ENCODE measurements at places on chromosomes 12 and 14. TPM values are rescaled to one million over a fixed set of nuclear protein-coding genes. Genes with fewer than 3 reads are reported as not detected.

- H3K4me3 ChIP-seq: no peak overlapping the region
- DNase-seq: no peak
- peaks cover 11% of the 10 kb centered on the region for H3K4me1 ChIP-seq
- no peaks in the 10 kb centered on the region for H3K36me3 ChIP-seq
- H3K27ac ChIP-seq: no peak overlapping the region
Measured at GRCh38 chr14:35286707-35287106, 5.5 kb upstream of the PSMA6 start.

GRCh38 chr12:70459786-70460185, 93.7 kb downstream of the KCNMB4 start:
- H3K36me3 ChIP-seq: no peaks in the 10 kb centered on the region
- no peaks in the 10 kb centered on the region for H3K4me1 ChIP-seq
- no peaks in the 10 kb centered on the region for H3K27me3 ChIP-seq
- no peak overlapping the region for H3K27ac ChIP-seq
- DNase-seq: no peak

DNA sequence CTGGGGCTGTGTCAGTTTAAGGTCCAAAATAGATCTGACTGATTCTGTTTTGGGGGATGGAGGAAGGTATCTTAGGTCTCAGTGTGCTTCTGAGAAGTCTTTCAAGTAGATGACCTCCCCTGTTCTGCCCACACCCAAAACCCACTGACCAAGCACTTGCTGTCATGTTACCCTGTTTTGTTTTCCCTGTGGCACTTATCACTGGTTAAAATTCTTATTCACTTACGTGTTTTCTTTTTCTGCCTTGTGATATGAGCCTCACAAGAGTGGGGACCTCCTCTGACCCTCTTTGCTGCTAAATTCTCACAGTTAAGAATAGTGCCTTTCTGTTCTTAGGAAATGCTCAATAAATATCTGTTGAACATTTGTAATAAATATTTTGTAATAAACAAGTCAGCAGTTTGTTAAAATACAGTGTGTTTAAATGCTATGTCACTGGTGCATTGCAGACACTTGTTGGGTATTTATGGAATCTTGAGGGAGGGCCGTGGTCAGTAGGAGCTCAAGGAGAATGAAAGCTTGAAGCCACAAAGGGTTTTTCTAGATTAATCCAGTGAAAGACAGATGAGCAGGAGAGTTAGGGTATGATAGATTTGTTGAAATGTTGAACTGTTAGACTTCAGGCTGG, 20.9 kb downstream of the PLEKHA5 start:
- H3K36me3 ChIP-seq: no peaks in the 10 kb centered on the region
- no peak for DNase-seq
- no peaks in the 10 kb centered on the region for H3K4me1 ChIP-seq
- H3K4me3 ChIP-seq: no peak overlapping the region

DNA sequence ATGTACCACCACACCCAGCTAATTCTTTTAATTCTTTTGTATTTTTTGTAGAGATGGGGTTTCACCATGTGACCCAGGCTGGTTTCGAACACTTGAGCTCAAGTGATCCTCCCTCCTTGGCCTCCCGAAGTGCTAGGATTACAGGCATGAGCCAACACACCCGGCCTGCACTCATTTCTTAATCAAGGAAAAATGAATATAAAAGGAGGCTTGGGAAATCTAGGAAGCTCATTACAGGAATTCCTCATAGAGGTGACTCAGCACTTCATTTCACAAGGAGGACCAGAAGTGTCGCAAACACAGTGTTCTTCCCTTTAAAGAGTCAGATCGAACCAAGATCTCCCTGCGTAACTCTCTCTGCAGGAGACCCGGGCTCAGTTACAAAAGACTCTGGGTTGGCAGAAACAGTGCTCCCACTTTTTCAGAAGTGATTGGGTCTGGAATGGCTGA, 30.3 kb downstream of the NFKBIA start:
- H3K27ac ChIP-seq: peak overlapping the region; percentile 14
- H3K36me3 ChIP-seq: no peaks in the 10 kb centered on the region
- H3K4me3 ChIP-seq: no peak overlapping the region
- no peaks in the 10 kb centered on the region for H3K27me3 ChIP-seq

- no peaks in the 10 kb centered on the region for H3K27me3 ChIP-seq
- peaks cover 17% of the 10 kb centered on the region for H3K36me3 ChIP-seq
- no peak overlapping the region for H3K27ac ChIP-seq
- no peak overlapping the region for H3K4me3 ChIP-seq
- H3K4me1 ChIP-seq: no peaks in the 10 kb centered on the region
Measured at GRCh38 chr12:123992118-123992825, 19.3 kb downstream of the ZNF664 start.

- peaks cover 8% of the 10 kb centered on the region for H3K4me1 ChIP-seq
- no peaks in the 10 kb centered on the region for H3K27me3 ChIP-seq
- no peaks in the 10 kb centered on the region for H3K36me3 ChIP-seq
- no peak for DNase-seq
- no peak overlapping the region for H3K27ac ChIP-seq
Measured at GRCh38 chr14:24673059-24673458, 39.1 kb upstream of the GZMB start.

- H3K27me3 ChIP-seq: no peaks in the 10 kb centered on the region
- peak overlapping the region; percentile 79 for H3K27ac ChIP-seq
- H3K4me1 ChIP-seq: no peaks in the 10 kb centered on the region
- H3K36me3 ChIP-seq: no peaks in the 10 kb centered on the region
Measured at GRCh38 chr12:116319898-116320621, 42.6 kb upstream of the MED13L start.

DNA sequence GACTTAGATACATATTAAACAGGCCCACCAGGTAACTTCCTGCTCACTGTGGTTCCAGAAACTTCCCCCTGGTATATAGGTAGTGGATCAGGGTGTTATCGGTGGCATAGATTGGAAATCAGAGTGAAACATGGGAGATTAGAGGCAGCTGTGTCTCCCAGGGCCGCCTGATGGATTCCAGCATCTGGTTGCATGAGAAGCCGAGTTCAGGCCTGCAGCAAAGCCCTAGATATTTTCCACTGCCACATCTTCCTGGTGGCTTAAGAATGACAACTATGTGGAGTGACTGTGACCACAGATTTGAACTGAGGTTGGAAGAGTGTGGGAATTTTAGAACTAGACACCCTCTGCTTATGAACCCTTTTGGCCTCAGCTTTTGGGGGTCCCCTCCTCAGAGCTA, 184.8 kb upstream of the NTF3 start:
- H3K4me1 ChIP-seq: no peaks in the 10 kb centered on the region
- no peak overlapping the region for H3K27ac ChIP-seq
- no peaks in the 10 kb centered on the region for H3K36me3 ChIP-seq
- no peaks in the 10 kb centered on the region for H3K27me3 ChIP-seq
- no peak for DNase-seq
- H3K4me3 ChIP-seq: no peak overlapping the region

DNA sequence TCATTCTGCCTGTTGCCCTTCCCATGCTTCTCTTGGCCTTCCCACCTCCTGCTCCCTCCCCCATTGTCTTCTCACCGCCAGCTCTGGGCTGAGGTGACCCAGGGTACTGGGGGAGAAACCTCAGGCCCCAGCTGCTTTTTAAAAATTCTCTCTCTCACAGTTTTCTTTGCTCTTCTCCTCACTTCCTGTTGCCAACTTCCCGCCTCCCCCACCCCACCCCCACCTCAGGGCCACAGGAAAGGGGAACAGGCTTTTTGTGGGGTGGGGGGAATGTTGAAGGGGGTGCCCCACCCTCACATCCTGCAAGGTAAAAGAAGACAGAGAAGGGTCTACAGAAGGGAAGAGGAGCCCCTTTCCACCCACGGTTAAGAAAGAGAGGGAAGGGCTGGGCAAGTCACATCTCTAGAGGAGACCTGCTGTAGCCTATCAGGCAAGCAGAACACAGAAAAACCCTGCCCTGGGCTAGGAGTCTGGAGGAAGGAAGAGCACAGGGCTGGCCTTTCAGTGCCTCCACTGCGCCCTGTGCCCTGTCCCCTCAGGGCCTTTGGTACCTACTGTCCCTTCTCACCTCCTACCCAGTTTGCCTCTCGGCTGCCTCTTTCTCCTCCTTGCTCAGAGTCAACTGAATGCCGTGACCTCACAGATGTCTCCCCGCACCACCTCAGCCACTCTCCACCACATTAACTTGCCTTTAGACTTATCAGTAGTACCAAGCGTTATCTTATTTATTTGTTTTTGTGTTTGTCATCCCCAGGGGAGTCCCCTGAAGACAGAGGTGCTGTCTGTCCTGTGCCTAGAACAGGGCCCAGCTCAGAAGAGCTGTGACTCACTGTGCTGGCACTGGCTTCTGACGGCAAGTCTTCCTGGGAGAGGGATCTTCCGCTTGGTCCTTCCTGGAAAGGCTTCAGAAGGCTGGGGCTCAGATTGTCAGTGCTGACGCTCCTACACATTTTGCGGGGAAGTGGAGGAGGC, 1.7 kb downstream of the ARHGAP9 start:
- peak overlapping the region; percentile 44 for H3K4me3 ChIP-seq
- H3K27me3 ChIP-seq: peaks cover 16% of the 10 kb centered on the region
- H3K27ac ChIP-seq: peak overlapping the region; percentile 39
- DNase-seq: no peak
- peaks cover 18% of the 10 kb centered on the region for H3K4me1 ChIP-seq
- H3K36me3 ChIP-seq: no peaks in the 10 kb centered on the region

GRCh38 chr12:81245907-81246570, 168.2 kb downstream of the ACSS3 start:
- H3K4me1 ChIP-seq: no peaks in the 10 kb centered on the region
- no peaks in the 10 kb centered on the region for H3K27me3 ChIP-seq
- H3K4me3 ChIP-seq: no peak overlapping the region
- H3K36me3 ChIP-seq: no peaks in the 10 kb centered on the region

DNA sequence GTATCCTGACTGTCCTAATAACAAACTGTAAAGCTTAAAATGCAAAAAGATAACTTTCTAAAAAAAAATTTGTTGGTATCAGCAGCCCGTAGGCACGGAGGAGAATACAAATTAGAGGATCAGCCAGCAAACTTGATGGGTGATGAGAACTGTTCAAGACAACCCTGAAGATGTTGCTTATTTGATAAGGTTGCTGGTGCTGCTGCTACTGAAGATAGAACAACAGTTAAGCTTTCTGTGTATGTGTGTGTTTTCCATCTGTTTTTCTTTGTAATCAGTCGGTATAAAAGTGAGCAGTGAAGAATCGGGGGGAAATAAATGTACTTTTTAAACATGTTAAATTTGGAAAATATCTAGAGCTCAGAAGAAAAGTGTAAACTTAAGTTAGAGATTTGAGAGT, 67.4 kb upstream of the POC1B start:
- H3K27me3 ChIP-seq: no peaks in the 10 kb centered on the region
- H3K4me3 ChIP-seq: no peak overlapping the region
- H3K27ac ChIP-seq: no peak overlapping the region
- H3K36me3 ChIP-seq: no peaks in the 10 kb centered on the region
- DNase-seq: no peak

DNA sequence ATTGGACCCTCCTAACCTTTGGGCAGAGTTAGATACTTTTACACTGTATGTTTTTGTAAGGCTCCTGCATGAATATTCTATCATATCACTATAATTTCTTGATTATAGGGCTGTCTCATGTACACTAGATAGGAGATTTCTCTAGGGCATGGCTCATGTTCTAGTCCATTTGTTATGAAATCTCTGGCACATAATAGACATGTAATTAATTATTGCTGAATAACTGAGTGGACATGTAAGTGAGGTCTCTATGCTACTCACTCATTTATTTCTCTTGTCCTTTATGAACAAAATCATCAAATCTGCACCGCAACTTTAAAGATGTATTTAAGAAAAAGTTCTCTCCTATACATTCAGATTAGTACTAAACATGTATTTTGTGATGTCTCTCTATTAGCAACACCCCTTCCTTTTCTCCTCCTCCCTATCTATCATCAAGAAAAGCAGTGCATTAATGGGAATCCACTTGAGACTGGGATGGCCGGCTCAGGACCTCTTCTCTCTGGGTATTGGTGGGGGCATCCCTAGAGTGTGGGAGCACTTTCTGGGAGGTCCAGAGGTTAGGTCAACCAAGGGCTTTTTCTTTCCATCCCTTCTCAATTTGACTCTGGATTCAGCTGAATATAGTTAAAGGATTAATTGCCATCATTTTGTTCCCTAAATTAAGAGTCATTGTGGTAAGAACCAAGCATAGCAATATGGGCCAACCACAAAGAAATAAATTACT, 168.0 kb upstream of the HMGA2 start:
- H3K36me3 ChIP-seq: no peaks in the 10 kb centered on the region
- no peaks in the 10 kb centered on the region for H3K4me1 ChIP-seq
- H3K27me3 ChIP-seq: no peaks in the 10 kb centered on the region
- no peak overlapping the region for H3K27ac ChIP-seq
- no peak for DNase-seq

DNA sequence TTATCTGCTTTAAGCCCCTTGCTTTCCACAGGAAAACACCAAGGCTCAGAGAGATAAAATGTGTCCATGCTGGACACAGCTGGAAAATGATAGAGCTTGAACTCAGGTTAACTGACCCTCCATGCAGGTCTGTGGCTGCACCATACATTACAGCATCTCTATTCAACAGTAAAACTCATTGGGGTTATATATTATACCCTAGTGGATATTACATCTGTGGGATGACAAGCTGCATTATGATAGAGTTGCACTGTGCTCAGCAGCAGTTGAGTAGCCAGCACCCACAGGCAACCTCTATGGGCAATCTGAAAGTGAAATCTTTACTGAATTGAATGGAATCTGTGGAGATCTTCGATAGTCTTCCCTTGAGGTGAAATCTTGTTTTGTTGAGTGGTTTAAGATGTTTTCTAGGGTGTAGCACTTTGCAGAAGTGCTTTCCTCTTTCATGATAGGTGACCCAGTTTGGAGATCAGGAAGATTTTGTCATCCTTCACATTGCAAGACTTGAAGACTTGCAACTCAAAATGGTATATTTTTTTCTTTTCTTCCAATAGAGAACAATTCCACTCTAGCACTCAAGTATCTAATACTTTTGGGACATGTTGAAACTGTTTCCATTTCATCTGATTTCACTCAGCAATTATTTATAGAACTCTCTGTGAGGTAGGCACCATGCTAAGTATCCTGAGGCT, 389.2 kb downstream of the RAD51B start:
- peak overlapping the region; percentile 1 for H3K27ac ChIP-seq
- DNase-seq: no peak
- H3K4me3 ChIP-seq: no peak overlapping the region
- no peaks in the 10 kb centered on the region for H3K36me3 ChIP-seq
- H3K27me3 ChIP-seq: no peaks in the 10 kb centered on the region

DNA sequence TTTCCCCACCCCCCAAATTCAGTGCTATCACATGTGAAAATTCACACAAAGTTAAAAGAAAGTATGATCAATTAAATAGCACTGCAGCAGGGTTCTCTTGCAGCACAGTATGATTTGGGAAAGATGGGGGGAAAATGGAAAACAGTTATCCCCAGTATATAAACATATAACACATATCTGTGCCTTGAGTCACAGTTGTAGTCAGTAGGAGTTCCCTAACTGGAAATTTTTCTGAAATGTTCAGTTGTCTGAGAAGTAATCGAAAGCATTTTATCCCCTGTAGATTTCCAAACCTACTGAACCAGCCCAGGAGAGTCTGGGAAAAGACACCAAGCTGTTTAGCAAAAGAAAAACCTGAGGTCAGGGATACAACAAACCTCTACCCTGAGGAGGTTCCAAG, 47.0 kb downstream of the C12orf50 start:
- H3K27me3 ChIP-seq: no peaks in the 10 kb centered on the region
- H3K4me3 ChIP-seq: no peak overlapping the region
- H3K27ac ChIP-seq: no peak overlapping the region

GRCh38 chr12:76746516-76746915, 17.4 kb upstream of the ZDHHC17 start:
- no peak overlapping the region for H3K4me3 ChIP-seq
- DNase-seq: no peak
- H3K36me3 ChIP-seq: no peaks in the 10 kb centered on the region
- H3K4me1 ChIP-seq: no peaks in the 10 kb centered on the region

PZP gene
- not detected for total RNA-seq

PLA2G1B gene
- total RNA-seq: not detected

OR6C1 gene
- not detected for total RNA-seq

C12orf50 gene
- not detected for total RNA-seq

SLC2A14 gene
- total RNA-seq: not detected
